HTR-8/SVneo (cell line): ENCODE measurements at places on chromosomes 5 and 9.
A peak's percentile ranks its signal among the peaks of the same experiment; 100 is the strongest.

GRCh38 chr9:38088006-38088925 is 19.2 kb upstream of the SHB start:
- peak; percentile 51 for DNase-seq

DNA sequence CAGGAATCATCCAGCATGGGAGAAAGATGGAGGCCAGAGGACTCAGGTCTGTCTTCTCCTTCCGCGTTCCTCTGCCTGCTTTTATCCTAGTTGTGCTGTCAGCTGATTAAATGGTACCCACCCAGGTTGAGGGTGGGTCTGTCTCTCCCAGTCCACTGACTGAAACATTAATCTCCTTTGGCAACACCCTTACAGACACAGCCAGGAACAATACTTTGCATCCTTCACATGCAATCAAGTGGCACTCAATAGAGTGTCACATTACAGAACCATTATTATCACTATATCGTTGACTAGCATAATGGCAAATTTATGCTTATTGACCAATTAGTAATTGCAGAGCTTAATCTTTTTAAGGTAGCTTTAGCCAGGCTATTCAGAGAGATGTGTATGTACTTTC is 64.8 kb downstream of the UNC13B start:
- DNase-seq = no peak

GRCh38 chr9:20988061-20988460 is 43.4 kb downstream of the HACD4 start:
- no peak for DNase-seq

DNA sequence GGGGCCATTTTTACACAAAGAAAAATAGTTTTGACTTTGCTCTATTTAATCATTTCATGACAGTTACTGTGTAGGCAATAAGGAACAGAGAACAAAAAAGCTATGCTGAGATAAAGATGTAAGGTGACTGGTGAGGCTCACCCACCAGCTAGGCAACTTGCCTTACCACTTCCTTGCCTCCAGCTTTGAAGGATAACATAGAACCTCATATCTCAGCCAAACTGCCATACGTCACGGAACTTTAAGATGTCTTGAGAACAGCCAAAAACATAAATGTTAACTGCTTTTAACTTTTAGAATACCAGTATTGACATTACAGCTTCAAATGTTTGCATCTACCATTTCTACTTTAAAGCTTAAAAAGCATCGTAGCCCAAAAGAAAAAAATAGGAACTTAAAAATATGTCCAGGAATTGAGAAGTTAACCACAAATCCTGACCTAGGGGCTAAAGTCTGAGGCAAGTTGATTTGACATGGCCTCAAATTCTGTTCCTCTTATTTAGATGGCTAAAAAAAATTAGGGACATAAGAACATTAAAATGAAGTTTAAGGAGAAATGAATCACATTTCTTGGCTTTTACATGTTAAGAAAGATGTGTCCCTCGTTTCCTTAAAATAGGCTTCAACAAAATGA is 7.7 kb upstream of the GCNT4 start:
- no peak for DNase-seq

GRCh38 chr5:116498503-116499048 is 76.0 kb downstream of the SEMA6A start:
- no peak for DNase-seq

DNA sequence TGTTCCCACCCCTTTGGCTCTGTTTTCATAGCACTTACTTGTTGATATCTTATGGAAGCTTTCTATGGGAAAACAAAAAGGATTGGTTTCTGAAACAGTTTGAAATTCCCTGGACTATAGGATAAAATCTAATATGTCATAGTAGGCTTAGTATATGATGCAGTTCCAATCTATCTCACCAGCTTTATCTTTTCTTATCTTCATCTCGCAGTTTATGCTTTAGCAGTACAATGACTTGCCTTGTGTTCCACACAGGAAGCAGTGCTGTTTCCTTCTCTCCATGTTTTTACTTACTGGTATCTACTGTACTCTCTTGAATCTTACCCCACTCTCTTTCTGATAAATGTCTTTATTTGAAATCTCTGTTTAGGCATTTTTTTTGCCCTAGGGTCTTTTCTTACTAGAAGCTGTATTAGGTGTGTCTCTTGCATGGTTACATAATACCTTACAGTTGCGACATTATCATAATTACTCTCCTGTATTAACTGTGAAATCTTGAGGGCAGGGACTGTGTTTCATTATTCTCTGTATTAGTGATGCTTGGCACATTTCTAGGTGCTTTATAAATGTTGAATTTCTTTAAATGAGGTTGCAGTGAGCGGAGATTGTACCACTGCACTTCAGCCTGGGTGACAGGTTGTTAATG is 76.3 kb downstream of the FOCAD start:
- DNase-seq = no peak

DNA sequence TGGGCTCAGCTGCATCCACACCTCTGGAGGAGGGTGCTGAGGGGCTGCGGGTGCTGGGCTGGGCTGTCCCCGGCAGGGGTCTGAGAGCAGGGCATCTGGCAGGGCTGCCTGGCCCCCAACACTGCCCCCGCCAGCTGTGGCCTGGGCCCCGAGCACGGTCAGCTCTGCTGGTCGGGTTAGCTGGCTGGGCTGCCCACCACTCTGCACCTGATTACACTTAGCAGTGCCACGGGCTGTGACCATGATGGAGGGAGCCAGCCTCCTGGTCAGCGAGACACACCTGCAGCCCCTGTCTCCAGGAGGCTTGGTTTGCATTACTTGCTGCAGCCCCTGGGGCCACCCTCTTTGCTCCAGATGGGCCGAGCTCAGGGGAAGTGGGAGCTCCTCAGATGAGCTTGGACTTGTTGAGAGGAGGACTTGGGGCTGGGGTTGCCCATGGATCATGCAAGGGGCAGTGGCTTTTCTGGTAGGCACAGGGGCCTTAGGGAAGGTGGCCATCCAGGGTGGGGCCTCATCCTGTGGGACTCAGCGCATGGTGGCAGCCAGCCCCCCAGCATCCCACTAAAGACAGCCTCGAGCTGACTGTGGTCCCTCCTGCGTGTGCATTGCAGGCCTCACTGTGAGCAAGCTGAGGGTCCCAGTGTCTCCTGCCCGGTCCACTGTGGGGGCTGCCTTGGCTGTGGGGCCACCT is 132.0 kb upstream of the FAM120A start:
- DNase-seq = no peak

DNA sequence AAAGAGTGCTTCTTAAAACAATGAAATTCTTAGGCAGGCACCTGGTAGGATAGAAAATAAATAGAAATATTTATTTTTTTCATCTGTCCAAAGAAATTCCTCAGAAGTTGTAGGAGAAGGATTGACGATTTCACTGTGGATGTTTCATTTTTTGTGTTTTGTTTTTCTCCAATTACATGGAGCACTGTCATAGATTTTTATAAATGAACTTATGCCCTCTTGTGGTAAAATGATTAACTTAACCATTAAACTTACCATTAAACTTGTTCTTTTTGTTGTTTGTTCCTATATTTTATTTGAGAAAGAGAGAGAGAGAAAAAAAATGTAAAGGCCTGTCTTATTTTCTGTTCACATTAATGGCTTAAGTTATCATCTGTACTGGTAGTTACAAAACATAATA is 339.2 kb downstream of the PRR16 start:
- DNase-seq = peak; percentile 15

GRCh38 chr5:142537938-142538337 is 148.0 kb downstream of the FGF1 start:
- no peak for DNase-seq

DNA sequence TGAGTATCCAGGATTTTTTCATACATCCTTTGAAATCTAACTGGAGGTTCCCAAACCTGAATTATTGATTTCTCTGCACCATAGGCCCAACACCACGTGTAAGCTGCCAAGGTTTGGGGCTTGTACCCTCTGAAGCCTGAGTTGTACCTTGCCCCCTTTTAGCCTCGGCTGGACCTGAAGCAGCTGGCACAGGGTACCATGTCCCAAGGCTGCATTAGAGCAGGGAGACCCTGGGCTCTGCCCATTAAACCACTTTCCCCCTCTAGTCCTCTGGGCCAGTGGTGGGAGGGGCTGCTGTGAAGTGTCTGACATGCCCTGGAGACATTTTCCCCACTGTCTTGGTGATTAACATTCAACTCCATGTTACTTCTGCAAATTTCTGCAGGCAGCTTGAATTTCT is 532.9 kb upstream of the NUDT12 start:
- no peak for DNase-seq

- no peak for DNase-seq
These were observed 52.4 kb downstream of the SLIT3 start for GRCh38 chr5:169248550-169248949.

DNA sequence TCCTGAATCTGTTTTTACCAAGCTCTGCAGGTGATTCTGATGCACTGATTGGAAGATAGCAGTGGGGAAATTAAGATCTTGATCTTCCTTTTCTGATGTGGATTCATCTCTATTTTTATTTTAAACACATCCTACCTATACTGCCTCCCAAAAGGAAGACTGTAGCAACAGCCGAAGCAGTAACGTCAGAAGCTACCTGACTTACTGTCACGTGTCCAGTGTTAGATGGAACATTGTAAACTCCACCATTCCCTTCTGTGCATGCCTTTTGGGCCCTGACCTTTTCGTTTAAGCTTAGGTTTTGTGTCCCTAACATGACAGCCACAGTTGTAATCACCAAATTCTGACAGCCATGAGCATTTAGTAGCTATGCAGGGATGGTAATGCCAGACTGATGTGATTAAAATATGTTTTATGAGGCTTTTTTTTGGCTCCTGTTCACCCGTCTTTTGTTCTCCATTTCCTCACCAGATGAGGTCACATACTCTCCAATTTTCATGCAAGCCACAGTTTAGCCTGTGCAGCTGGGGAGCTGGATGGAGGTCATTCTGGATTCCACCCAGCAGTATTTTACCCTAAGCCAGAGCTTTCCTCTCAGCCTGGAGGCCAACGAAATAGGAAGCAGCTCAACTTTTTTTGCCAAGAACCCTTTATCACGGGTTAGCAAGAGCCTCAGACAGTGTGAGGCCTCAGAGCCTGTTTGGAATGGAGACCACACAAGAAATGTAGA is 15.6 kb upstream of the FOXD1 start:
- DNase-seq = no peak

- DNase-seq = no peak
These were observed at the start of gene FBN2 for GRCh38 chr5:128538000-128538249. FBN2 (minus strand) TSS chr5:128538245; CDS start chr5:128537603, 642 bp downstream.

DNA sequence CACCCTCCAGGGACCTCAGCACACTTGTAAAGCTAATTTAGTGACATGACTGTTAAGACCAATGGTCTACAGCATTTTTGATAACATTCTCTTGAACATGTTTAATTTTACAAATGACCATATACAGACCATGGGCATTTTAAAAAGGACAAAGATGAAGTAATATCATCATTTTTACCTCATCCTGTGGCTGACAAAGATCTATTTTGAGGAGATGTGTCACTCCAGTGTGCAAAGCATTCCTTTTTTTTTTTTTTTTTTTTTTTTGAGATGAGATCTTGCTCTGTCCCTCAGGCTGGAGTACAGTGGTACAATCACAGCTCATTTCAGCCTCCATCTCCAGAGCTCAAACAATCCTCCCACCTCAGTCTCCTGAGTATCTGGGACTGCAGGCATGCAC is 118.2 kb upstream of the TBC1D2 start:
- DNase-seq = no peak

DNA sequence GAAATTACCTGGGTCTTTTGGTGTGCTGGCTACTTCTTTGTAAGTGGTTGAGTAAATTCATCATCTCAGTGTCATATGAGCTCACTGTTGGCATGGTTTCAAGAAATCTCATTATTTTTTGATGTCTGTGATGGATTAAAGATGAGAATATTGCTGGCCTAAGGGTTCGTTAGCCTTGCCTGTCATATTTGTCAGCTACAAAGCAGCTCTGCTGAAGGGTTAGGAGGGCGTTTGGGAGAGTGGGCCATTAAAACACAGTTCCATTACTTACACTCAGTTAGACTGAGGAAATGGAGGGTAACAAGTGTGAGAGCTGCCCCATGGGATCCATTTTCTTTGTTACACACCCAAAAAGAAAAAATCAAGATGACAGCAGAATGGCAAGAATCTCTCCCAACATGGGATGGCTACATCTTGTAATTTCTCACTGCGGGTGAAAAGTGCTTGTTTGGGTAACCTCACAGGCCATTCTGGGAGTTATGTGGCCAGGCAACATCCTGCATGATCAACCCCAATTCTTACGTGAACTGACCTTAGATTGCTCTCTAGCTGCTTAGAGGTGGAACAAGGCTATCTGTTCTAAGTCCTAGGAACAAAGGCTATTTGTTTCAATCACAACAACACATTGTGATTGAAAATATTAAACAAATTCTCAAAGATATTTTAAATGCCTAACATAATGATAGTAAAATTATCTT is 609.5 kb upstream of the RGMB start:
- no peak for DNase-seq

GRCh38 chr9:107368696-107369095 is 85.6 kb downstream of the RAD23B start:
- no peak for DNase-seq

GRCh38 chr5:5487585-5488360 is 65.3 kb downstream of the ICE1 start:
- no peak for DNase-seq

DNA sequence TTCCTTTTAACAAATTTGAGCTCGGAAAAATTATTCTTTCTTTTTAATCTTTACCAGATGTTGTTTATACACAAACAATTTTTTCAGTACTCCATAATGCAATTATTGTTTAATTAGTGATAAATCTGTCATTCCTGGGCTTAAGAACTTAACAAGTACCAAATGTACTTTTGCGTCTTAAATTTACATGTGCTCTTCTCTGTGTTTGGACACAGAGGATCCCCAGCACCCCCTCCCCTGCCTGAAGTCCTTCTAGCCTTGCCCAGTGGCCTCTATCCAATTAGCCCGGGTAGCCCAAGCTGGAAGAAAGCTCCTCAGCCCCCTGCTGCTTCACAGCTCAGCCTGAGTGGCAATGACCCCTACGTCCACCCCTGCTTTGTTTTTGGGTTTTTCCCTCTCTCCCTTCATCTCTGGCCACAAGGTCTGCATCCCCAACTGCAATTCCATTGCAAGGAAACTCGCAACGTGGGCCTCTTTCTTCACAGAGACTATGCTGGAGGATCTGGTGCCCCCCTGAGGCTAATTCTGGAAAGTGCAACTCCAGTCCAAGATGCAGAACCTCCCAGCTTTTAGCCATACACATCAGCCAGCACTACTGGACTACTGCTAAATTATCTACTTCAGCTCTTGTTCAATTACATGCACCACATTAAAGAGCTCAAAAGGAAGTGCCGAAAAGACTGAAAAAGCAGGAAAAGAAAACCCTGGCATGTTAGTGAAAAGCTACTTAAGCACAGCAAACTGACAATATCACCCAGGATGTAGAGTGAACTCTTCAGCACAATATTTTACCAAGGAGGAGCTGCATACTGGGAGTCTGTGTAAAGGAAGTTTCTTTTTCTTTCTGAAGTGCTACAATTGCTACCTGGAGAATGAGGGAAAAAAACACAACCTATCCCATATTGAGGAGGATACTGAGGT is 186.2 kb downstream of the FANCC start:
- peak; percentile 60 for DNase-seq
